ENCODE measurements at places on chromosomes 3 and 15.
A peak's percentile ranks its signal among the peaks of the same experiment; 100 is the strongest.

GRCh38 chr3:47578691-47579632 is at the start of gene CSPG5:
Gene CSPG5 (minus strand): TSS chr3:47578865. CDS start chr3:47578693, 172 bp downstream.
- DNase-seq: no peak

GRCh38 chr3:16084887-16085286 is 89.6 kb upstream of the GALNT15 start:
- no peak for DNase-seq

GRCh38 chr15:90436952-90437351 is 48.9 kb downstream of the IQGAP1 start:
- no peak for DNase-seq

DNA sequence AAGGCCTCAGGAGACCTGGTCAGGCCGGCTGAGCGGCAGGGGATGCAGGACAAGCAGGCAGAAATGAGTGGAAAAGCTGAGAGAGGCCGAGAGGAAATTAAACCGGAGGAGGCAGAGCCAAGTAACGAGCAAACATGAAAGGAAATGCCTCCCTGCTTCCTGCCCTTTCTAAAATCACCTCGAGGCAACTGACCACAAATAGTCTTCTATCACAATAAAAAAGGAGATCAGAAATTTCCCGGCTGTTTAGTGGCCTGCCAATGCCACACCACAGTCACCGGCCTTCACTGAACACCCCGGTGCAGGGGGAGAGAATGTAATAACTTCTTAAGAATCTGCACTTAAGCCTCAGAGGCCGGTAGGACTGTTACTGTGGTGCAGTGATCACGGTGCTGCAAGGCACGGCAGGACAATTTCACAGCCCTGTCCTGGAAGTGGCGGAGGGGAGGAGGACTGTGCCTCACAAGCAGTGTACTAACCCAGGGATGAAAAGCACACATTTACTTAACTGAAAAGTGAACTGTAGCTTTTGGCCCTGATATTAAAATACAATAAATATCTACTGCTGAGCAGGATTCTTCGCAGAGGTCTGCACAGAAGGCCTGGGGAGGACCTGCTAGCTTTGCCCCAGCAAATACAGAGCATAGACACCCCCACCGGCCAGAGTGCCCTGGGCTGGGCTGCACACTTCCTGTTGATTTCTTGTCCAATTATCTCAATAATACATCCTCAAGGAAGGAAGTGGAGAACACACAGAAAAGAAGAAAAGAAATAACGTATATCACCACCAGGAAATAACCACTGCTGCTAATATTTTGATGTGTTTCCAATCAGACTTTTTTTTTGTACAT is 183.5 kb upstream of the NSMCE3 start:
- DNase-seq: no peak

DNA sequence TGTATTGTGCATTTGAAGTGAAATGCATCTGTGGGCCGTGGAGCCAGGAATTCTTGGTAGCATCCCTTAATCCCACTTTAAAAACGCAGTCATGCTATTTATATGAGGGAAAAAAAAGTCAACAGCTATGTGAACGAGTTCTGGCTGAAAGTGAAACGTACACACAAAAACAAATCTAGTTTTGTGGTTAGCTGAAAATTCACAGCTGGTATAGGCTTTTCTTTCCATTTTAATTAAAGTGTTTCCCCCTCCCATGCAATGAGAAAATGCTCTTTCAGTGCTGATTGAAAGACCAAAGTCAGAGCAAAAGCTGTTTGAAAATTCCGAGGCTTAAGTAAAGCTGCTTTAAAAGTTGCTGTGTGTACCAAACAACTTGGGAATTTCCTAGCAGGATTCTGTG is 297.4 kb downstream of the PLCL2 start:
- DNase-seq: no peak

DNA sequence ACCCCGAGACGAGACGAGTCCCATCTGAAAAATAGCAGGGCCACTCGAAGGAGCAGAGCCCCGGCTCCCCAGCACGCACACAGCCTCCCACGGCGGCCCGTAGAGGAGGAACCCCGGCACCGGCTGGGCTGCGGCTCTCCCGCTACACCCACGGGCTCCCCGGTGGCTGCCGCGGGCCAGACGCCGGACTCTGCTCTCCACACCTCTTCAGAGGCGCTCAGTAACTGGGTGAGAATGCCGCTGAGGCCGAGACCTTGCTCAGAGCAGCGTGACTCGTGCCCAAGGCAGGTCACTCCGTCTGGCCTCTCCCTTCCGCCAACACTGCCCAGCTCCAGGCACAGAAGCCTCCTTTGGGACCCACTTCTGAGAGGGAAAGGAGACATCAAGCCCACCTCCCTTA is 34.4 kb downstream of the TNK2 start:
- DNase-seq: no peak

DNA sequence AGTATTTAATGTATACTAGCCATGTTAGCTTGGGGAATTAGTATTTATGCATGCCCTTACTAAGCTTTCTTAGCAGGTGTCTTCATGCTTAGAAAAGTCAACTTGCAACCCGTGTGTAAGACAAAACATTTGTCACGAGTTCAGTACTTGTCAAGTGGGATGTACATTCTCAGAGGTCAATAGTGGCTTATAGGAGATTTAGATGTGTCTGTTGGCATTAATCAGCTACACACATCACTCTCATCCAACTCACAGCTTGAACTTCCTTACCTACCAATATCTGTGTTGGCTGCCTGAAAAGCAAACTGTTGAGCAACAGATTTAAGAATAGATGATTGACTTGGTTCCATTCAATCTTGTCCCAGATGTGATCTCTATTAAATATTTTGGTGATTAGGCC is 109.5 kb downstream of the ROBO2 start:
- DNase-seq: no peak

DNA sequence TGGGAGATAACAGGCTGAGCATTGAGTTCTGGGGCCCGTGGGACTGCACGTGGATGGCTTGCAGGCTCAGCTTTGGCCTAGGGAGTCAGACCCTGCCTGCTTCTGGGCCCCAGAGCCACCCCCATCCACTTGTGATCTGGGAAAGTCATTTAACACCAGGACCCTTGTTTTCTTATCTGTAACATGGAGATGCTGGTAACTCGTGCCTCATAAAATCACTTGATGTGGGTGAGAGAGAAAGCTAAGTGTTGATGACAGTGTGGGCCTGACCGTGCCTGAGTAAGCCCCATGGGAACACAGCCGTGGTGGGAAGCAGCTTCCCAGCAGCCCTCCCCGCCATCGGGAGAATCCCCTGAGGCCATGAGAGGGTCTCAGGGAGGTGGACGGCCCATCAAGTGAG is 378.1 kb downstream of the GABRB3 start:
- no peak for DNase-seq

GRCh38 chr3:151002003-151002981 is 29.8 kb upstream of the CLRN1 start:
- no peak for DNase-seq

GRCh38 chr3:168161696-168162095 is 66.0 kb upstream of the GOLIM4 start:
- peak; percentile 20 for DNase-seq

DNA sequence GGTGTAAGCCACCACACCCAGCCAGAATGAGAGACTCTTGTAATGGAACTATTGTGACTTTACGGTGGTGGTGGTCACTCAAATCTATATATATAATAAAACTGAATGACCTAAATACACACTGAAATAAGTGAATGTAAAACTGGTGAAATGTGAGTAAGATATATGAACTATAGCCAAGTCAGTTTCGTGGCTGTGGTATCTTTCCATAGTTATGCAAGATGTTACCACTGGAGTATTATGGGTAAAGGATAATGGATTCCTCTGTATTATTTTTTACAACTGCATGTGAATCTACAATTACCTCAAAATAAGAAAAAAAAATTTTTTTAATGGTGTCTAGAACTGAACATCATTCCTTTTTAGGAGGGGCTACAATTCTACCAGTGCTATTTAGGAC is 21.9 kb downstream of the PIK3CB start:
- no peak for DNase-seq

- no peak for DNase-seq
Observed at GRCh38 chr15:32106401-32107381, 76.4 kb downstream of the CHRNA7 start.

- no peak for DNase-seq
Observed at GRCh38 chr3:194540274-194540905, 53.6 kb upstream of the ATP13A3 start.

- DNase-seq: peak; percentile 16
Observed at GRCh38 chr15:36458411-36458810, 121.0 kb upstream of the CDIN1 start.
